SJCRH30 (cell line): ENCODE measurements at places on chromosomes 2 and 18. TPM values are rescaled to one million over a fixed set of nuclear protein-coding genes. Genes with fewer than 3 reads are reported as not detected.
A peak's percentile ranks its signal among the peaks of the same experiment; 100 is the strongest.

Gene IRS1
- total RNA-seq, result 17.6 and 20.9 TPM in 2 replicates

- DNase-seq, result peak; percentile 17
- no peaks in the 10 kb centered on the region for H3K27me3 ChIP-seq
- H3K4me3 ChIP-seq, result no peak overlapping the region
- no peaks in the 10 kb centered on the region for H3K36me3 ChIP-seq
- H3K27ac ChIP-seq, result no peak overlapping the region
Measured at GRCh38 chr2:232898592-232899543, 28.8 kb downstream of the SNORC start.

DNA sequence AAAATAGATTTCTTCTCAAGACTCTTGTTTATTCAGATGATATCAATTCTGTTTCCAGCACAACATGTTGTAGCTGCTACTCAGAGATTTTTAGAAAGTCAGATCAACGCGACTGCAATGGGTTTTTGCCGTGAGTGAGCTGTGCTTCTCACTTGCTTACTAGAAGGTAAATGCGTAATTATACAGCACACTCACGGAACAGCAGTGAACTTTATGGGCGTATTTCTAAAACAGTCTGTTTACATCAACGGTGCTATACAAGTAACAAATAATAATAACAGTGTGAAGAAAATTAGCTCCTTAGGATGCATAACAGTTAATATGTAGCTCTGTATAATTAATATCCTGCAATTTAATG is 533.6 kb downstream of the RNF144A start:
- H3K4me3 ChIP-seq, result no peak overlapping the region
- no peak for DNase-seq
- H3K27me3 ChIP-seq, result peaks cover 12% of the 10 kb centered on the region; the same call in 1 of the 2 replicates
- H3K27ac ChIP-seq, result no peak overlapping the region

- H3K4me1 ChIP-seq, result peaks cover 20% of the 10 kb centered on the region
- no peak overlapping the region for H3K27ac ChIP-seq
- H3K4me3 ChIP-seq, result no peak overlapping the region
- H3K36me3 ChIP-seq, result no peaks in the 10 kb centered on the region
Measured at GRCh38 chr2:219522111-219523030, 8.1 kb downstream of the ASIC4 start.

- H3K4me3 ChIP-seq, result no peak overlapping the region
- no peaks in the 10 kb centered on the region for H3K4me1 ChIP-seq
- no peaks in the 10 kb centered on the region for H3K36me3 ChIP-seq
Measured at GRCh38 chr2:88318071-88318955, 134.2 kb downstream of the FOXI3 start.

Gene NCKAP5
- total RNA-seq, result not detected in 2 replicates

Gene LRP1B
- 6.8 and 7.5 TPM in 2 replicates for total RNA-seq

Gene CDCA7
- 68.7 and 76.9 TPM in 2 replicates for total RNA-seq

DNA sequence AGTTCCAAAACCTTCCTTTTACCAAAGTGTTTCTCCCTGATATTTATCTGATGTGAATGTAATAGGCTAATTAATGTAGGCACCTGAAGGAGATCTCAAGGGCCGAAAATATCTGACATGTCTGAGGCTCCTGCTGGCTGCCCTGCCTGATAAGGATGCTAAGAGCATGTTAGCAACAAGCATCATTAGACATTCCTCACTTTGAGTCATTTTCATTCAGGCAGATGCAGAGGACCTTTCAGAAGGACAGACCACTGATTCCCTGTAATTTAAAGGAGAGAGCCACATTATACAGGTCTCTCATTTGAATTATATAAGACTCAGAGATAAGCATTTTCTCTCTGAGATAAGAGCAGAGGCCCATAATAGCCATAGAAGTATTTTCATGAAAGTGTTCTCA is 222.4 kb upstream of the NCKAP5 start:
- H3K4me3 ChIP-seq, result no peak overlapping the region
- no peaks in the 10 kb centered on the region for H3K36me3 ChIP-seq
- 0 out of 2 replicates have a peak, but pooled peaks cover 5% of the 10 kb centered on the region for H3K27me3 ChIP-seq
- no peak overlapping the region for H3K27ac ChIP-seq

DNA sequence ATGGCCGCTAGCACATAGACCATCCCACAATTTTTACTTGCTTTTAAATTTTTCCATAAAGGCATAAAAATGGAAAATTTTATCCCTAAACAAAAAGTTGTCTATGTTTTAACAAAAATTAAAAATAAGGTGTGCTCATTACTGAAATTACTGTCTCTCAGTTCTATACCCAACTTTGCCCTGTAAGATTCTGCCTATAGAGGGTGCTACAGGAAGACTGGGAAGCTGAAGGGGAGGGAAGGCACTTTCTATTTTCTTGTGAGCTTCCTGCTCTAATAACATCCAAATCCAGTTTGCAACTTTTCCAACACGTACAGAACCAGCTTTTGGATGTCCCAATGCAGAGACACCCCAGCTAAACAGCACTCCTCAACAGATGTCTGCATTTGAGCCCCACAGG is 666.9 kb downstream of the PLCL1 start:
- H3K4me3 ChIP-seq, result no peak overlapping the region
- no peaks in the 10 kb centered on the region for H3K36me3 ChIP-seq
- no peak overlapping the region for H3K27ac ChIP-seq
- no peaks in the 10 kb centered on the region for H3K4me1 ChIP-seq

DNA sequence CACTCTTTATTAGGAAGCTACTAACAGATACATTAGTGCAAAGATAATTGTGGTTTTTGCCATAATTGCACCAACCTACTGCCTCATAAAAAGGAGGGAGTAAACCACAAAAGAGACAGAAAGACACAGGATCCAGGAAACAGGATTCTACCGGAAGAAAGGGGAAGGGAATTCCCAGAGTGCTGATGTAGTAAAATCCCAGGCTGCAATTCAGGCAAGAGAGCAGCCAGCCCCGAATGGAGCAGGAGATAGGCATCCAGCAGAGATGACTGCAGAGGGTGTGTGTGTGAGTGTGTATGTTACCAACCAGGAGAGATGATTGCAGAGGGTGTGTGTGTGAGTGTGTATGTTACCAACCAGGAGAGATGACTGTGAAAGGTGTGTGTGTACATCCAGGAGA is 84.4 kb downstream of the KCNS3 start:
- H3K4me3 ChIP-seq, result no peak overlapping the region
- H3K27me3 ChIP-seq, result no peaks in the 10 kb centered on the region
- no peak overlapping the region for H3K27ac ChIP-seq
- H3K36me3 ChIP-seq, result no peaks in the 10 kb centered on the region
- H3K4me1 ChIP-seq, result peaks cover 5% of the 10 kb centered on the region; the same call in 1 of the 2 replicates

- H3K27me3 ChIP-seq, result no peaks in the 10 kb centered on the region
- no peak overlapping the region for H3K4me3 ChIP-seq
- H3K36me3 ChIP-seq, result no peaks in the 10 kb centered on the region
- H3K4me1 ChIP-seq, result no peaks in the 10 kb centered on the region
- no peak for DNase-seq
Measured at GRCh38 chr18:68520406-68521075, 194.4 kb downstream of the TMX3 start.

Gene TRMT61B
- 26.8 and 31.8 TPM in 2 replicates for total RNA-seq

Gene TMEM247
- not detected in 2 replicates for total RNA-seq

GRCh38 chr2:178550352-178550751 is 70.1 kb downstream of the PLEKHA3 start:
- DNase-seq, result no peak
- H3K4me1 ChIP-seq, result no peaks in the 10 kb centered on the region
- H3K27ac ChIP-seq, result no peak overlapping the region
- no peak overlapping the region for H3K4me3 ChIP-seq
- no peaks in the 10 kb centered on the region for H3K27me3 ChIP-seq

Gene RBM44
- 0.15 and 0.28 TPM in 2 replicates for total RNA-seq

- H3K36me3 ChIP-seq, result no peaks in the 10 kb centered on the region
- DNase-seq, result no peak
- H3K4me1 ChIP-seq, result peaks cover 3% of the 10 kb centered on the region; the same call in 1 of the 2 replicates
- H3K4me3 ChIP-seq, result no peak overlapping the region
- H3K27ac ChIP-seq, result no peak overlapping the region
Measured at GRCh38 chr2:190875891-190876290, 4.7 kb upstream of the GLS start.

- no peak overlapping the region for H3K4me3 ChIP-seq
- DNase-seq, result no peak
- H3K27ac ChIP-seq, result no peak overlapping the region
- H3K36me3 ChIP-seq, result no peaks in the 10 kb centered on the region
- H3K4me1 ChIP-seq, result no peaks in the 10 kb centered on the region
Measured at GRCh38 chr2:30372826-30373225, 74.2 kb upstream of the LCLAT1 start.

- H3K27me3 ChIP-seq, result no peaks in the 10 kb centered on the region
- H3K36me3 ChIP-seq, result no peaks in the 10 kb centered on the region
- no peaks in the 10 kb centered on the region for H3K4me1 ChIP-seq
- no peak overlapping the region for H3K4me3 ChIP-seq
- H3K27ac ChIP-seq, result no peak overlapping the region
Measured at GRCh38 chr18:22847867-22848451, 85.2 kb upstream of the RBBP8 start.

DNA sequence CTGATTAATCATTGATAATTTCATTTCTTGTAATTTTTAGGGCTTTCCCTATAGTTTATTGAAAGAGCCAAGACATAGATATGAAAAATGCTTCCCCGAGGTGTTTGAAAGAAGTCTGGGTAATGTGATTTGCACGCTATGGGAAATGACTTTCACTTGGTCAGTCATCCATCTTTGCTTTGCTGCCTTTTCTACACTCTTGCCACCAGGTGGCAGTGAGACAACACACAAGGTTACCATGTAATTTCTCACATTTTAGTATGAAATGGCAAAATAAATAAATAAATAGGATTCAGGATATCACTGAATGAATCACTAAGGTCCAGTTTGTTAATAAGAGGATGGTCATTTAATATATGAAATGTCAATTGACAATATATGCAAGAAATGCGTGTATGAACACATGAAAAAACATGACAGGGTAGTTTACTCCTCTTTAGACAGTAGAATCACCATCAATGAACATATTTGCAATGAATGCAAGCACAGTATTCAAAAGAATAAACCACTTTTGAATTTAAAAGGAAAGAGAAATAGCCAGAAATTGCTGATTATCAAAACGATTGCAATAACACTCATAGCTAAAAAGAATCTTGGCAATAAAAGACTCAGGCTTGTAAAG is 52.2 kb upstream of the KCNH7 start:
- no peak overlapping the region for H3K27ac ChIP-seq
- no peaks in the 10 kb centered on the region for H3K27me3 ChIP-seq
- no peaks in the 10 kb centered on the region for H3K36me3 ChIP-seq
- no peaks in the 10 kb centered on the region; the same call in 1 of the 2 replicates for H3K4me1 ChIP-seq
- no peak overlapping the region for H3K4me3 ChIP-seq

Gene PPP1R1C
- not detected in 2 replicates for total RNA-seq

Gene POTEI
- 0.25 and 0.47 TPM in 2 replicates for total RNA-seq

Gene ACTG2
- 0.08 TPM in 1 of 2 replicates, not detected in the other for total RNA-seq

Gene LINC00305
- not detected in 2 replicates for total RNA-seq
